ENCODE measurements at places on chromosomes 2 and 18.
A peak's percentile ranks its signal among the peaks of the same experiment; 100 is the strongest.

DNA sequence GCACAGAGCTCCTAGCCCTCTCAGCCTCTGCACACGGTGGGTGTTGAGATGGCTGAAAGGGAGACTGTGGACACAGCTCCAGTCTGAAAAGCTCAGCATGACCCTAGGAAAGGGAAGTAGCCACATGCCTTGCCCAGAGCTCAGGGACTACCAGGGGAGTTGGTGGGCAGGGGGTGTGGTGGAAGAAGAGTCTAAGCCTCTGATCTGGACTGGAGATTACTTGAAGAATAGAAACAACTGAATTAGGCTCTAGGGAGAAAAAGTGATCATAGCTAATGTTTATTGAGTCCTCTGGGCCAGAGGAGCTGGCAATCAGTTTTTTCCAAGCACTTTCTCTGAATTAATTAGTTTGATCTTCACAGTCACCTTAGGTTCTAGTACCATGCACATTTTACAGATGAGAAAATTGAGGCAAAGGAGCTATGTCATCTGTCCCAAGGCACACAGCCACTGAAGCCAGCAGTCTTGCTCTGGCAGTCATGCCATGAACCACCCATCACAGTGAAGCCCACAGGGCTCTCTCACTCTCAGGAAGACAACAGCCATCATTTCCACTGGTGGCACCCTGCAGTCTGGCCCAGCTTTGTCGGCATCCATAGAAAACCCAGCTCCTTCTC, 10.3 kb downstream of the SDC1 start:
- no peak overlapping the region for H3K4me3 ChIP-seq
- no peaks in the 10 kb centered on the region for H3K27me3 ChIP-seq
- H3K36me3 ChIP-seq = peaks cover 3% of the 10 kb centered on the region
- H3K27ac ChIP-seq = no peak overlapping the region

- no peak for DNase-seq
- no peaks in the 10 kb centered on the region for H3K27me3 ChIP-seq
- H3K36me3 ChIP-seq = no peaks in the 10 kb centered on the region
- no peaks in the 10 kb centered on the region for H3K4me1 ChIP-seq
Measured at GRCh38 chr2:129796801-129797488, 182.5 kb upstream of the RAB6C start.

DNA sequence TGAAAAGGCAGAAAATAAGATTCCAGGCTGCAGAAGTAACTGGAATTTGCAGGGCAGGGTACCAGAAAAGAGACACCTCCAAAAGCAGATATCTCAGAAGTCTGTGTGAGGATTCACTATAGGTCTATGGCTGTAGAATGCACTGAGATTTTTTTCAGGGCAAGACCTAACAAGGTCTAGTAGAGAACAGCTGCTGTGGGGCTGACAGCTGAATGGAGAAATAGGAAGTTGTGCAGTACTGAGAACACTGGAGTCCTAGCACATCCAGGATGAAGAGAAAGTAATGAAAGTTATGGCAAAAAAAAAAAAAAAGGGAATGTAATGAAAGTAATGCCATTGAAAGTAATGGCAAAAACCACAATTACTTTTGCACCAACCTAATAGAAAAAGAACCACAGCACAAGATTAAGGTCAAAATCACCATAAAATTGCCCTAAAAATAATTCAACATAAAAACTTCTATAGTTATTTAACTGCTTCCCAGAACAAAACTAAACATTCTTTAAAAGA, 57.3 kb downstream of the CPO start:
- no peaks in the 10 kb centered on the region for H3K27me3 ChIP-seq
- no peak overlapping the region for H3K27ac ChIP-seq
- DNase-seq = no peak

GRCh38 chr18:20971886-20972267, 139.7 kb downstream of the ROCK1 start:
- no peak overlapping the region for H3K4me3 ChIP-seq
- H3K27ac ChIP-seq = no peak overlapping the region
- DNase-seq = peak; percentile 52
- no peaks in the 10 kb centered on the region for H3K36me3 ChIP-seq
- H3K4me1 ChIP-seq = no peaks in the 10 kb centered on the region
- no peaks in the 10 kb centered on the region for H3K27me3 ChIP-seq

Data from mesendoderm (in vitro differentiated cells).